Stimulated activated CD8-positive, alpha-beta memory T cell treated with anti-CD3 and anti-CD28 coated beads, Interleukin-4, amount 100 ng/mL, for 1 hour (primary cell): ENCODE measurements at places on chromosomes 5 and 9.

DNA sequence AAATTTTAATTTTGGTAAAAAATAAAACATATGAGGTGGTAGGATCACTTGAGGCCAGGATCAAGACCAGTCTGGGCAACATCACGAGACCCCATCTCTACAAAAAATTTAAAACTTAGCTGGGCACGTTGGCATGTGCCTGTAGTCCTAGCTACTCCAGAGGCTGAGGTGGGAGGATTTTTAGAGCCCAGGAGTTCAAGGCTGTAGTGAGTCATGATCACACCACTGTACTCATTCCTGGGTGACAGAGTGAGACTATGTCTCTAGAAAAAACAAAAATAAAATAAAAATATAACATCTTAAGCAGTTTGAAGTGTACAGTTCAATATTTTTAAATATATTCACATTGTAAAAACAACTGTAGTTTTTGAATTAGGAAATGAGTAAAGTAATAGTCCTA lies 108.3 kb downstream of the SMIM15 start:
- DNase-seq = no peak

DNA sequence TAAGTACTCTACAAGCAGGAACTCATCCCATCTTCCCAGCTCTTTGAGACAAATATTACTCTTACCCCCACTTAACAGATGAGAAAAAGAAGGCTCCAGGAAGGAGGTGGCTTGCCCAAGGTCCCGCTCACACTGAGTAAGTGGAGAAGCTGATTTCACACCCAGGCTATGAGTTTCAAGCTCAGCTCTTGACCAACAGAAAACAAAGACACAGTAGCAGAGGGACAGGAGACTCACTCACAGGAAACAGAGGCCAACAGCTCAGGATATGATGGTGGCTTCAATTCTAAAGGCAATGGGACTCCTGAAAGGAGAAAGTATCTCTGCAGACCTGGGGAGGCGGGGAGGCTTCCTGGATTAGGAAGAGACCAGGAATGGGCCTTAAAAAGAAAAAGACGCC lies 6.7 kb upstream of the TCF7 start:
- DNase-seq = no peak

DNA sequence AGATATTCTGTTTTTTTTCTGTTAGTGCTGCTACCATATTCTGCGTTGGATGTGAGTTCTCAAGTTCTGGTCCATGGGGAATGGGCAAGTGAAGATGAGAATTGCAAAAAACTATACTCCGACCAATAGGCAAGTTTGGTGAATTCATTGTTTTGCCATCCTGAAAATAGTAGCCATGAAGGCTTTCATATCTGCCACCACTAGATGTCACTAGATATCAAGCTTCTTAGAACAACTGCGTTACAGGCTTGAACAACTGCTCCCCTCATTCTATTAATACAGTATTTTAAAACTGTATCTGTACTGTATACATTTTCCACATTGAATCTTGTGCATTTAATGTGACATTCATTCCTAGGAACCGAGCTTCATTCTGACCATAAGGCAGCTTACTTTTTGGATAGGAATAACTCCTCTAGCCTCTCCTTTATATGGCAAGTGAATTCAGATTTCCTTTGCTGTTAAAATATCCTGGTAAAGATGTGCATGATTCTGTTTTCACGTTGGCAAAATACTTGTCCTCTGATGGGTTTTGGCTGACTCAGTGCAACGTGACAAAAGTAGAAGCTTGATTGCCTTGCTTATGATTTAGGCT lies 163.6 kb downstream of the SREK1 start:
- no peak for DNase-seq

DNA sequence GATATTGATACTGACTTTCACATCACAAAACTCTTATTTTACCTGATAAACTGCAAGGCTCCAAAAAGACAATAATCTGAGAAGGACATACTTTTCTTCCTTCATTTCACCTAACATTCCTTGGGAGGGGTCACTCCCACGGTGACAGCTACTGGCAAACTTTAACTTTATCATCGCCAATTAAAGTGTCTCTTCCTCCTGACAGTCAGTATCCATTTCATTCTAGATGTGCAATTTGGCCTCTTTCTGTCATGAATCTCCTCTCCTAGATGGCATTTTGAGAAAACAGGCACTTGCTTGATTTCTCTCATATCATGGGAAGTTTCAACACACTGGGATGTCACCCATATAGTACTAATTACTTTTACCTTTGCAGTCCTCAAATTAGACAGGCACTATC lies 413.5 kb upstream of the CCNG1 start:
- no peak for DNase-seq

GRCh38 chr5:174829511-174829864 lies 105.1 kb downstream of the MSX2 start:
- DNase-seq = no peak

GRCh38 chr5:175335691-175336090 lies 108.3 kb downstream of the DRD1 start:
- DNase-seq = no peak

DNA sequence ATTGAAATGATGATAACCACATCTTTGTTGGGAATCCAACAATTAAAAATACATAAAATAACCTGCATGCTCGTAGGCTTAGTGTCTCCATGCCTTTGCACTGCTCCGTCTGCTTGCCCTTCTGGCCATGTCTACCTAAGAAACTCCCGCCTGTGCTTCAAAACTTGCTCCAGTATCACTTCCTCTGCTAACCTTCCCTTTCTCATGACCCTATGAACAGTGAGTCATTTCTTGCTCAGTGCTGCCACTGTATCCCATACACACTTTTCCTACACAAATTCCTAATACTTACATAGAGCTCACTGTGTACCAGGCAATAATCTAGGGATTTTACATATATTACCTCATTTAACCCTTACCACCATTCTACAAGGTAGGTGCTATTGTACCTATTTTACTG lies 33.5 kb downstream of the TMEM245 start:
- DNase-seq = no peak

GRCh38 chr5:169795338-169795737 lies 158.3 kb downstream of the DOCK2 start:
- DNase-seq = no peak

GRCh38 chr5:16812911-16813310 lies 123.2 kb downstream of the MYO10 start:
- DNase-seq = no peak

DNA sequence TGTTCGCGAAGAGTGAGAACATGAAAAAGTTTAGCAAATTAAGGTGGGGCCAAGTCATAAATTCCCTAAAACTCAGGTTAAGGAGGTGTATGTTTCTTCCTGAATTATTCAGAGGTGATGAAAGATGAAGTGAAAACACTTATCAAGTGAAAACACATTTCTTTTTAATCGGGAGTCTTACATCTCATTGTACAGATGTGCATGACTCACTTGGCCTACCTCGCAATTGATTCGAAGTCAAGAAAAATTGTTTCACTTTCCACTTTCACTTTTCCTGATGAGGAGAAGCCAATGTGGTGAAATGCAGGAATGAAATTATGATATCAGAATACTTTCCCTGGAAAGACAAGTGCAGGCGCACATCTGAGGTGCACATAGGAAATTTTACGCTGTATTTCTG lies 78.7 kb downstream of the SLC25A46 start:
- DNase-seq = no peak

DNA sequence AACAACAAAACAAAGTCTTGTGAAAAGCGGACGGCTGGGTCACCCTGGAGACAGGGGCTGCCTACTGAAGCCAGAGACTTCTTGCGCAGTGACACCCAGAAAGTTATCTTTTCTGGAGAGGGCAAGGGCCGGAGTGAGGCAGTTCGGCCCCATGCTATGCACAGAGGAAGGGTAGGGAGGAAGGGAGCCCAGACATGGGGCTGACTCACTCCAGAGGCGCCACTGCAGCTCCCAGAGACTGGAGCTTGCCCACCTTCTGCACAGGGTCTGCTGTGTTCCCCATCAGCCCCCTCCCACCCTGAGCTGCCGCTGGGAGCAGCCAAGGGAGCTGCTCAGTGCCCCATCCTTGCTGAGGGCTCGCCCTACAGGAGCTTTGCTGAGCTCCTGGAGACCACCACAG lies 13.3 kb downstream of the SLC6A3 start:
- no peak for DNase-seq

- no peak for DNase-seq
These were observed 53.5 kb downstream of the ZFR start for GRCh38 chr5:32390819-32391591.

DNA sequence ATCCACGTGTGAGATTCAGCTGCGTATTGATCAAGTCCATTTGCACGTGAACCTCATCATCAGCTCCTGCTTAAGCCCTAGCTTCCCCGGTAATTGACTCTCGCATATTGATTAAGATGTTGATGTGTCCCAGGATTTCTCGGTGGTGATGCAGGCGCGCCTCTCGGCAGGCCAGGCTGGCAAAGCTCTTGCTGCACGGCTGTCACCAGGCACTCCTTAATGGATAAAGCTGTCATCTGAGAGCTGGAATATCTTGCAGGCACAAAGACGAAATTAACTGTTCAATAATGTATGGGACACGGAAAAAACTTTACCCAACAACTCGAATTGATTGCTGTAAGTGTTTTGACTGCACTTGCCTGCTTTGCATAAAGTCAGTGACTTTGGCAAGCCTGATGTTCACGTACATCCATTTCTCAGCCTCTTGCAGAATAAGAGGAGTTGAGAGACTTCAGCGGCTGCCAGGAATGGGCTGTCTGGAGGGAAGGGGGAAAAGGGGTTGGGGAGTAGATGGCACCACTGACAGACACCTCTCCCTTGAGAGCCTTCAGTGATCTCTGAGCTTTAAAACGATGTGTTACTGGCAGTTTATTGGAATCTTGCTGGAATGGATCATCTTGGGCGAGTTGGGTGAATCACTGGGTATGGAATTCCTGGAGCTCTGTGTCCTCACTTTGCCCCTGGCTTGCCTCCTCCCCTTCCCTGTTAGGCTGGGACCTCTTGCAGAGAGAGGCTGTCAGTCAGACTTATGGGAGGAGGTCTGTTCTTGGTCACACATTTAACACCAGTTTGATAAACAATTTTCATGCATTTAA lies 650.3 kb downstream of the CCDC171 start:
- DNase-seq = no peak

DNA sequence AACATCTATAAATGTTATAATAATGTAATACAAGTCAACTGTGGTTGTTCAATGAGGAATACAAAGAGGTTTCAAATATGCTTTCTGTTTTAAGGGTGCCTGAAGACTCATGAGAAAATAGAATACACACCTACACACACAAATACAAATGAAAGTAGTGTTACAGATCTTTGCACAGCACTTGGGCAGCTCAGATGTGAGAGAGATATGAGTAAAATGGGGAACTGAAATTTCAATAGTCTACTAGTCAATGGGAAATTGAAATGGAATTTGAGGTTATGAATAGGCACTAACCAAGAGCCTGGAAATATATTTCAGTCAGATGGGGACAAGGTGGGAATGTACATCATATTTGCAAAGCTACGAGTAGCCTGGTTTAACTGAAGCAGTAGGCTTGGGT lies 96.6 kb downstream of the ISL1 start:
- DNase-seq = no peak

DNA sequence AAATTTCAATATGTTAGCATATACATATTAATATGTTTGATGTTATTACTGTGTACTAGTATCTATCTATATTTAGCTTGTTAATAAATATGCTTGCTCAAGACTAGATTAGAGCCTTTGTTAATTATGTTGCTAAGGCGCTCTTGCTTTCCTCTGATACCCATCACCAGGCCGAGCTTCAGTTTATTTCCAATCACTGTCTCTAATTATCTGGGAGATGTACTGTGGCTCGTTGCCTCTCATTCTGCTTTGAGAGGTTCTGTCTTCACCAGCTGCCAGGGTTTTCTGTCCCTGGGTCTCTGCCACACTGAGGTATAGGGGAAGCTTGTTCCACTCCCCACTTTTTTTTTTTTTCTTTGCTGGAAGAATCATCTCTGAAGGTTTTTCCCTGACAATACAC lies 21.0 kb upstream of the TAF11L2 start:
- DNase-seq = no peak

GRCh38 chr5:128334010-128334716 lies 203.9 kb downstream of the FBN2 start:
- no peak for DNase-seq

DNA sequence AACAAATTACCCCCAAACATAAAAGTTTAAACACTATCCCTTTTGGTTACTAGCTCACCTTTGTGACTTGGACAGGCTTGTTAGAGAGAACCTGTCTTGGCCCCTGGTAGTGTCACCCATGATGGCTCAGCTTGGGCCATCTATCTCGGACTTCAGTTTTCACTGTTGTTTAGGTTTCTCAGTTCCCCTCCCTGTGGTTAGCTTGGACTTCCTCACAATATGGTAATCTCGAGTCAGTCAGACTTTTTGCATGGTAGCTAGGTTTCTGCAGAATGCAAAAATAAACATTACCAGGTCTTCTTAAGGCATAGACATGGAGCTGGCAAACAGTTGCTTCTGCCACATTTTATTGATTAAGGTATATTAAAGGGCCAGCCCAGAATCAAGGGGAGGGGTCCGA lies 324.3 kb upstream of the RORB start:
- DNase-seq = no peak

GRCh38 chr9:86061972-86062739 lies 37.2 kb downstream of the GOLM1 start:
- no peak for DNase-seq

DNA sequence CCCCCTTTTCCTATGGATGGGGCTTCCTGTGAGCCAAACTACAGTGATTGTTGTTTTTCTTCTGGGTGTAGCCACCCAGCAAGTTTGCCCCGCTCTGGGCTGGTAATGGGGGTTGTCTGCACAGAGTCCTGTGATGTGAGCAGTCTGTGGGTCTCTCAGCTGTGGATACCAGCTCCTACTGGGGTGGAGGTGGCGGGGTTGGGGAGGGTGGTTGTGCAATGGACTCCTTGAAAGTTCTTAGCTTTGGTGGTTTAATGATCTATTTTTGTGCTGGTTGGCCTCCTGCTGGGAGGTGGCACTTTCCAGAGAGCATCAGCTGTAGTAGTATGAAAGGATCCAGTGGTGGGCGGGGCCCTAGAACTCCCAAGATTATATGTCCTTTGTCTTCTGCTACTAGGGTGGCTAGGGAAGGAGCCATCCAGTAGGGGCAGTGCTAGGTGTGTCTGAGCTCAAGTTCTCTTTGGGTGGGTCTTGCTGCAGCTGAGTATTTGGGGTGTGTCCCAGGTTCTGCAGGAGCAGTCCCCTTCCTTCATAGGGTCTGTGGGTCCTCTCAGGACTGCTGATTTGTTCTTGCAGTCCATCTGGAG lies 275.6 kb upstream of the PAPPA start:
- no peak for DNase-seq
